ENCODE measurements at places on chromosomes 4 and X.

- no peaks in the 10 kb centered on the region for H3K27me3 ChIP-seq
- H3K27ac ChIP-seq = no peak overlapping the region
- H3K4me3 ChIP-seq = no peak overlapping the region
These were observed 76.1 kb downstream of the MID1IP1 start for GRCh38 chrX:38877366-38877765.

GRCh38 chr4:14834382-14834781 lies 167.9 kb upstream of the CPEB2 start:
- no peak overlapping the region for H3K27ac ChIP-seq
- peaks cover 2% of the 10 kb centered on the region for H3K27me3 ChIP-seq
- no peak overlapping the region for H3K4me3 ChIP-seq
- no peaks in the 10 kb centered on the region for H3K36me3 ChIP-seq

DNA sequence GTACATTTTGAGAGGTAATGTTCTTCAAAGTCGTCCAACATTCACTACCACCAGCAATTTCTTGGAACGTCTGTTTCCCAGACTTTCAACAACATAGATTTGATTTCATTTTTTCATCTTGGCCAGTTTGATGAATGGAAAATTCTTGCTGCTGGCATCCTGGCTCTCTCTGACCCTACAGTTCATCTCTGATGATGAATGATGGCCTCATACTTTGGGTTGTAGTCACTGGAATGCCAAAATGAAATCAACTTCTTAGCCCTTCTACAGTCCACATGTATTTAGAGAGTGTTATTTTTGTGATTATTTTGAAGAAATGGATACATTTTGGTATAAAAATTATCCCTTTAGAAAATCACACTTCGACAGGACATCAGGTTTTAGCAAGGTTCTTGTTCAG lies 8.8 kb downstream of the CHST7 start:
- no peak overlapping the region for H3K27ac ChIP-seq
- no peak overlapping the region for H3K4me3 ChIP-seq
- no peak for DNase-seq

GRCh38 chr4:160406263-160406825 lies 1303.5 kb downstream of the RAPGEF2 start:
- no peaks in the 10 kb centered on the region for H3K36me3 ChIP-seq
- DNase-seq = no peak
- no peak overlapping the region for H3K27ac ChIP-seq
- H3K4me1 ChIP-seq = no peaks in the 10 kb centered on the region
- H3K4me3 ChIP-seq = no peak overlapping the region

Data from glutamatergic neuron (in vitro differentiated cells).